ENCODE measurements at places on chromosomes 5 and 9.

DNA sequence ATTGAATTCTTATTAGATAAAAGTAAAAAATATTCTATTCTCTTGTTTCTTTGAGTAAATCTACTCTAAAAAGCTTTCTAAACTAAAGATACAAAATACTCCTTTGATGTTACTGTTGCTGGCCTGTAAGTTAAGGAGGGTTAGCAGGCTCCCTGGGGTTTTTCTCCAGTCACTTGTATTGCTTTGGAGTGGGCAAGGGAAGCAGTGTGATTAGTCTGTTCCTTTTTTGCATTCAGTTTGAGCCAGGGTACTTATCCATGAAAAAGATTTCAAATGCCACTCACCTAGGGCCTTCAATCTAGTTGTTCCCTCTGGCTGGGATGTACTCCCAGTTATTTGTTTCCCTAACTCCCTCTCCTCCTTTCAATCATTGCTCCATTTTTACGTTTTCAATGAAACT lies 256.2 kb upstream of the SMC2 start:
- no peak for DNase-seq

GRCh38 chr9:136204838-136205706 lies at the start of gene LHX3:
LHX3 (minus strand) TSS chr9:136205128; CDS start chr9:136205012, 116 bp downstream.
- no peak for DNase-seq

DNA sequence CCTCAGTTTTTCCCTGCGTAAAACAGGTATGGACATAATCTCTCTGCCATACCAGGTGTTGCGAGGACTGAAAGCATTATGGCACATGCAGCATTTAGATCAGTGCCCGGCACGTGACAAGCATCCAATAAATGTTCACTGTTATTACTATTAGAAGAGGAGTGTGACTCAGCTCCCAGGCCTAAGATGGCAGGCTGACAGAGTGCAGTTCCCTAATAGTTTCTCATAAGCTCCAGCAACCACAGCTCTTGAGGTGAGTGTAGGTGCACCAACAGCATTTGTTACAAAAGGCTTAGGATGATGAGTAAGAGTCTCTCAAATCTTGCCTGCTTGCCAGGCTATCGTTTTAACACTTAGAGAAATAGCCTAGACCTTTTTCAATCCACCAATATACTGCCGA lies 28.9 kb upstream of the GLIS3 start:
- no peak for DNase-seq

DNA sequence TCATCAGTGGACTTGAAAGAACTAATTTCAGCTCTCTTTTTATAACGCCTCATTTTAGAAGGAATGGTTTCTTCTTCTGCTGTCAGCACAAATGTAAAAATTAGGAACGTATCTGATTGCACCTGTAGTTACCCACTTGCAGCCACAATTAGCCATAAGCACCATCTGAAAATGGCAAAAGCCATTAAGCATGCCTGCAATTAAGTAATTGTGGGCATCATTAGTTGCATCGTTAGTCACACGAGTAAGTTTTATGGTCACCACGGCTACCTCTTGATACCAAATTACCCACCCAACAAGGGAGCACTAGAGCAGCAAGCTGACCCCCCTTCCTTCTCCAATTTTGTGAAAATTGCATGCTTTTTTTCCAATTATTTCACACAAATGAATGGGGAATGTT lies 25.8 kb upstream of the SLC44A1 start:
- DNase-seq: no peak

DNA sequence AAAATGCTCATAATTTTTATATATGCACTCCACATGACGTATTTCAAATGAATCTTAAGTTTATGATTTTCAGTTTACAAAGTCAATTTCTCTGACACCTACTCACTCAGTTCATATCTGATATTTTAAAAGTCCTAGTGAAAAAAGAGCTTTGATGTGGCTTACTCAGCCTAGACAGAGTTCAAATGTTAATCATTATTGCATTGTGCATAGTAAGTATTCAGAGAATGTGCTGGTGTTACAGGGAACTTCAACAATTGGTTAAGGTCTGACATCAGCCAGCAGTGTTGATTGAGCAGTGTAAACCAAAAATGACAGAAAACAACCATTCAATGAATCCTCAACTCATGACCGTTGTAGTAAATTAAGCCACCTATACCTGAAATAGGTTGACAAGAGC lies 147.2 kb upstream of the LHFPL2 start:
- DNase-seq: no peak

DNA sequence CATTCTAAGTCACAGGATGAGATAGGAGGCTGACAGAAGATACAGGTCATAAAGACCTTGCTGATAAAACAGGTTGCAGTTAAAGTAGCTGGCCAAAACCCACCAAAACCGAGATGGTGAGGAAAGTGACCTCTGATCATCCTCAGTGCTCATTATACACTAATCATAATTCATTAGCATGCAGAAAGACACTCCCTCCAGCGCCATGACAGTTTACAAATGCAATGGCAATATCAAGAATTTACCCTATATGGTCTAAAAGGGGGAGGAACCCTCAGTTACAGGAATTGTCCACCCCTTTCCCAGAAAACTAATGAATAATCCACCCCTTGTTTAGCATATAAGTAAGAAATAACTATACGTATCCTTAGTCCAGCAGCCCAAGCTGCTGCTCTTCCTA lies 63.2 kb upstream of the IQGAP2 start:
- no peak for DNase-seq

DNA sequence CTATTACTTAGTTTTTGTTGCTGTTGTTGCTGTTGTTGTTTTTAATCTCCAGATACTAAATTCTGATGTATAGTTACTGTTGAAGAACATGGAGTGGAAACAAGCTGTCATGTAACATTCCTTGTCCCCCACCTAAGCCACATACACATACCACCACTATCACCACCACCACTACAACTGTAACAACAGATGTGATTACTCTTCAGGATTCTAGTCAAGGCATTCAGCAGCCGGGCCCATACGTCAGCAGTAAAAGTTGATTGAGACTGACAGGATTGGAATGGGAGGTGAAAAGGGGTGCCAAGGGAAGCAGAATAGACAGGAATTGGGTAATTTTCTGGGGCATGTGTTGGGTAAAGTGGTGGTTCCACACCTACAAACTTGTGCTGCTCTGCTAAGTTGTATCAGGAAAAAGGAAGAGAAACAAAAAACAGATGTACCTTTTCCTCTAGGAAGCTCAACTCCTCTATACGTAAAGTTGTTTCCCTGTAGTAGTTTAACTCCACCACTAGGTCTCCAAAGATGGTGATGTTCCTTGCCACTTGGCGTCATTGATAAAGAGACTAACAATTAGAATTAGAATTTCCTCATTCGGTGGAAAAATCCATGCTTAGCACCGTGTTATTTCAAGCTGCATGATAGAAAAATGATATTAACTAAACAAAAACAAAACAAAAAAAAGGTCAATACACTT lies 138.6 kb downstream of the ARRDC3 start:
- DNase-seq: no peak

DNA sequence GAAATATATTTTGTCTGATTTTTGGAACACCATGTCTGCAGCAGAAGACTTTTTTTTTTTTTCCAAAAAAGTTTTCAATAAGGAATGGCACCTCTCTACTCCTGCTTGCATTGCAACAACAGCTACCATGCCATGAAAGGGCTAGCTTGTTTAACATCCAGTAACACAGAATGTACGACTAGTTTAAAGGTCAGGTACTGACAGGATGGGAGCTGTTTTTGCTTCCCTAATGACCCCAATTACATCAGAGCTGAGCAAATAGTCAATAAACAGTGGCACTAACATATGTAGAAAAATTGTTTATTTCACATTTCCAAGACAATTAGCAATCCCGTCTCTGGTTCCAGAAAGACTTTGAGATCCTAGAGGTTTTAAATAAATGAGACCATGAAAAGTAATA lies 693.8 kb downstream of the NR2F1-AS1 start:
- no peak for DNase-seq

- no peak for DNase-seq
Observed at GRCh38 chr9:119736491-119737454, 367.5 kb upstream of the BRINP1 start.

- DNase-seq: peak; percentile 95
Observed at GRCh38 chr5:65190328-65191053, 291.2 kb downstream of the ADAMTS6 start.

DNA sequence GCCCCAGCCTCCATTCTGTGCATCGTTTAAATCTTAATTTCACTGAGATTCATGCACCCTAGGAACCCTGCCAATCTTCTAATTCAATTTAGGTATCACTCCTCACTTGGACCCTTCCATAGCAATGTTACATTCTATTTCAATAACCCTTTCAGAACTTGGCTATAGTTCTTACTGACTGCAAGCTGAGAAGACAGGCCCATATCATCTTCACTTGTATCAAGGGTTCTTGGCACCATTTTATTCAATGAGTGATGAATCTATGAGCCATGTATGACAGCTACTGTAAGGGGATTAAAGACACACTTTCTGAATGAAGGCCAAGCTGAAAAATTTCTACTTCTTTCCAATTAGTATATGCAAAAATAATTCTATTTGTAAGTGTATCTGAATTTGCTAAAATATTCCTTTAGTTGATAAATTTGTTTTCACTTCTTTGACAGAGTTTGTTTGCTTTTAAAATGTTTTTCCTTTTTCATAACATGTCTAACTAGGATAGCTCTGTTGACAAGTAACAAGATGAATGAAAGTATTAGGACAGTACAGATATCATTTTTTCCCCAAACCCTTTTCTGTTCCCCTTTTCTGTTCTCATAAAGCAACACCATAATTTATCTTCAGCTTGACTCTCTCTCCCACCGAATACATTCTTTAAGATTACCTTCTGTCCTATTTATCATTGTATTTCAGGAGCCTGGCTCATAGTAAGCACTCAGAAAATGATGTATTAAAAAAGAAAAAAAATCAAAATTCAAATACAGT lies 9.6 kb downstream of the ITGA2 start:
- no peak for DNase-seq

DNA sequence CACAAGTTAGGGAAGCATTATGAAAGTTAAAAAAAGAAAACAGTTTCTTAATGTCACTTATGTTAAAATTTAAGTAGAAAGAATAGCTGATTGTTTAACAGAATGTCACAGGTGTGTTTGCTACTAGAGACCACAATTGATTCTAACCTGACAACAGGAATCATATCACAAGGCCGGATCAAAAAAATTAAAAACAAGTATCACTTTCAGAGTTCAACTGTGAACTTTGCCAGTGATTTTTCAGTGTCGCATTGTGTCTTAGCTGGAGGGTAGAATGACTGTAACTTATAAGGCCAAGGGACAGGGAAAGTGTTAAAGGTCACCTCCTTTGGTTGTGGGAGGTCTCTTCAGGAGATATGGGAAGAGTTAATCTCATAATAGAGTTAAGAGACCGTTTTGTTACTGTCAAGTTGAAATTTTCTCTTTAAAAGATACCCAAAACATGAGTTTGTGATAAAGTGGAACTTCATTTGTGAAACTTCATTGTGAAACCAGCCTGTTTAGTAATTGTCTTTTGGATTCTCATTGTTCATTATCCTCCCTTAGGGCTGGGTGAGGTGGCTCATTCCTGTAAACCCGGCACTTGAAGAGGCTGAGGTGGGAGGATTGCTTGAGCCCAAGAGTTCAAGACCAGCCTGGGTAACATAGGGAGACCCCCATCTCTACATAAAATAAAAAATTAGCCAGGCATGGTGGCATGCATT lies 40.9 kb downstream of the CPEB4 start:
- no peak for DNase-seq

GRCh38 chr9:120490888-120491595 lies 88.9 kb downstream of the CDK5RAP2 start:
- DNase-seq: no peak

DNA sequence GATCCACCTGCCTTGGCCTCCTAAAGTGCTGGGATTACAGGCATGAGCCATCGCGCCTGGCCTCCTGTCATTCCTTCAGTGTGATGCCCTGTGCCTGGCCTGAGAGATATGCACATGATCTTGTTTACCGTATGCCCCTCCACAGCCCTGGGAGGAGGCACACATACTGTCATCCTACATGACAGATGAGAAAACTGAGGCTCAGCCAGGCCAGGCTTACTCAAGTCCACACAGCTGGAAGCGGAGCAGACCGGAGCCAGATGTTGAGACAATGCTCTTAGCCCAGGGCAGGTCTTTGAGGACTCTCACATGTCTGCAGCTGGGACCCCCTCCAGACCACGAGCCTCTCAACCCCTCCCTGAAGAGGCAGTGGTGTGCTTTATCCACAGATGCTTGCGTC lies 38.7 kb upstream of the SH3PXD2B start:
- DNase-seq: no peak

- no peak for DNase-seq
Observed at GRCh38 chr5:132673939-132674630, at the start of gene IL4. IL4 (plus strand) TSS chr5:132673989; CDS start chr5:132674051, 62 bp downstream.

DNA sequence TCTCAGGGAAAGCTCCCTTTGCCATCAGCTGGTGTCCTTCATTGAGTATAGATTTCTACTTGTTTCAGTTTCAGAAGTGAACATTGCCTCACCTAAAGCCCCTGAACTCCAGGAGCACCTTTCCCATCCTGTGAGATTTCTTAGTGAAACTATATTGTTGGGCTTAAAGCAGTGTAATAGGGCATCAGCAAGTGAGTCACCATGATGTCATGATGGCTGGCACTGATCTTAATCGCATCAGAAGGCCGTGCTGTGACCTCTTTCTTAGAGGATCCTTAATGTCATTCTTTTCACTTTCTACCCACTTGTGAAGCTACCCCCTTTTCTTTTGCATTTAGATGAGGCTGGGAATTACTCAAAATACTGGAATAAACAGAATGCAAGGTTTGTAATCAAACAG lies 401.3 kb downstream of the MTRR start:
- no peak for DNase-seq

- peak; percentile 18 for DNase-seq
Observed at GRCh38 chr5:127564002-127564769, 46.7 kb downstream of the PRRC1 start.

GRCh38 chr5:122366501-122366900 lies 54.5 kb downstream of the SNCAIP start:
- no peak for DNase-seq

DNA sequence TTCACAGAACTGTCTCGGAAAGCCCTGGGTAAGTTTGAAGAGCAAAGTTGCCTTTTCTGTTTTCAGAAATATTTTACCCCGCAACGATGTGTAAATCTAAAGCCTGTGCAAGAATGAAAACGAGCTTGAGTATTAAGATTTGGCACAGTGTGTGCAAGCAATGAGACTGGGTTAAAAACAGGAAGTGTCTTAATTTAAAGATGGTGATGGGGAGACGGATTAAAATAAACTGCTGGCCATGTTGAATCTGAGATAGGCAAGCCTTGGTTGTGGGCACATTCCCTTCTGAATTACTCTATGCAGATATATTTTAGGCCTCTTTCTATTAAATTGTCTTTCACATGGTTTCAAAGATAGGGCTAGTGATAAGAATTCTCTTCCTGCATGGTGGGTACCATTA lies 294.2 kb upstream of the DMRT1 start:
- no peak for DNase-seq

DNA sequence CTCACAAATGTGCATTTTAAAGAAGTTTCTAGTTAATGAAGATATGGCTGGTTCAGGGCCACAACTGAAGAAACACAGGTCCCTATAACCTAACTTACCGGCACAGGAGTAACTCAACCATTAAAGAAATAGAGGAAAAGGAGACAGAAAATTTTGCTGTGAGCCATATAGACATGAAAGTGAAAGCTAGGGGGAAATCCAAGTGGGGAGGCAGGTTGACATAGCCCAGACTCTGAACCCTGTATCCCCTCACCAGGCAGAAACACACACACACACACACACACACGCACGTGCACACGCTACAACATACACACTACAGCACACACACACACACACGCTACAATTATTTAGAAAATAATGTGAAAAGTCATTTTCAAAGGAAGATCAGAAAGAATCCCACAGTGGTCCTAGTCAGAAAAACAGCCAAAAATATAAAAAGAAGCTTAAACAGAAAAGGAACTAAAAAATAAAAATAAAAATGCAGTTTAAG lies 856.4 kb upstream of the CDH6 start:
- no peak for DNase-seq

Data from AG04450 (cell line).